CD4-positive, alpha-beta T cell (primary cell): ENCODE measurements at places on chromosomes 5 and 9.

DNA sequence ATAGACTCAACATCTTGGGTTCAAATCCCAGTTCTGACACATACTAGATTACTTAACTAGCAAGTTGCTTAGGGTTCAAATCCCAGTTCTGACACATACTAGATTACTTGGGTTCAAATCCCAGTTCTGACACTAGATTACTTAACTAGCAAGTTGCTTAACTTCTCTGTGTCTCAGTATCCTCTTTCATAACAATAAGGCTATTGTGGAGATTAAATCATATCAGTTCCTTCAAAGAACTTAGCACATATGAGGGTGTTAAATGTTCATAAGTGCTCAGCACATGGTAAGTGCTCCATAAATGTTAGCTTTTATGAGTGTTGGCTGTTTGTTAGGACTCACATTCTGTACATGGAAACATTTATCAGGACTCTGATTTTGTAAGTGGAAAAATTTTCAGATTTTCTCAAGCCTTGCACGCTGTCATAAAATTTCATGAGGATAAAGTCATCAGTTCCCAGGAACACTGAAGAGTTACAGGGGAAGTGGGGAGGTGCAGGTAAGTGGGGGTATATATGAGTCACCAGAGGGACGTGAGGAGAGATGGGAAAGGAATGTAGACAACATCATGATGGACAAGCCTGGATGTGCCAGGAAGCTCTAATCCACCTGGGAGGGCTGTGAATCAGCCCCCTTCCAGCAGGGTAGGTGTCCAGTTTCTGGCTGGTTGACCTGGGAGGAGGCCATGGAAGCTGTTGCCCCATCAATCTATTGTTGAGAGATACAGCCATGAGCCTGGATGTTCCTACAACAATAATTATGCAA is 532.2 kb upstream of the WWC1 start:
- DNase-seq: no peak

DNA sequence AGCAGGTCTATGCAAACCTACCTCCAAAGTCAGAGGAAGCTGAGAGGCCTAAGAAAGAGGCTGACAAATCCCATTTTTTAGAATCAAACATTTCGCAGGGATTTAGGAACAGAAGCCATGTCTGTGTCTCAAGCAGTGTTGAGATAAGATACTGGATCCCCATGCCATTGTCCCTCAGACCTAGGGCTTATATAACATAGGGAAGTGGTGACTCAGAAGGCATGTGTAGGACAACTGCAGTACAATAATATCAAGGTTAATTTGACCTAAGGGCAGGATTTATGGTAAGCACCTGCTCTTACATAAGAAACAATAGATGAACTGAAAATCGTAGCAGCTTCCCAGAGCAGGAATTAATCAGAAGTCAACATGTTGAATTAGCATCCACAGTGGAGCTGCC is 459.4 kb downstream of the ANXA1 start:
- DNase-seq: no peak

DNA sequence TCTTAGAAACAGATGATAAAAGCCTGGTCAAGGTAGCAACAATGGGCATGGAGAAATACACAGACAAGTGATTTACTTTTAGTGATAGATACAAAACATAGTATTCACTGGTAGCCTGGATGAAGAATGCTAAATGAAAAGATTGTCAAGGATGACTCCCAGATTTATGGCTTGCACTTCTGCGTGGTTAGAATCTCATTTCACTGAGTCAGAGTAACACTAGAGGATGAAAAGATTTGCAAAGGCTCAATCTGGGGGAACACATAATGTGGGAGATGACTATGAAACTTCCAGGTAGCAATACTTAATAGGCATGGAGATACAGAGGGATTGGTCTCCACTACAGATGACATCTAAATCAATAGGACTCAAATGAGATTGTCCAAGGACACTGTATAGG is 38.4 kb downstream of the AGTPBP1 start:
- no peak for DNase-seq

GRCh38 chr5:104299998-104300706 is 737.6 kb upstream of the NUDT12 start:
- DNase-seq: no peak

GRCh38 chr9:88531920-88532698 is 2.9 kb upstream of the NXNL2 start:
- DNase-seq: no peak

- DNase-seq: no peak
These were observed 60.5 kb downstream of the CDC42SE2 start for GRCh38 chr5:131324303-131324702.
